ENCODE measurements at places on chromosomes 5 and 9.

DNA sequence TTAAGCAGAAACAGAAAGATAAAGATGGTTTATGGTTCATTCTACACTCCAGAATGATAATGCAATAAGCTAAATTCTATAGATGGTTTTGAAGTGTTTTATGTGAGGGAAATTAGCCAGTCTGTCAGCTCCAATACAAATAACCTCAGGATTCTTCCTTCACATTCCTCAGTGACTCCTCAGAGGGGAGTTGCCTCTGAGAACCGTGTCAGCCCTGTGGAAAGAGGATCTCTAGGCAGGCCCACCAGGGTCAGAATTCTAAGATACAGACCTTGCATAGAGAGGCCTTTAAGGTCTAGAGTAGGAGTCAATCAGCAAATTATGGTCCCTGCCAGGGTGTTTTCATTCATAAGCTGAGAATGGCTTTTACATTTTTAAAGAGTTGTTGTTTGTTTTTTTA lies 26.6 kb downstream of the RUSC2 start:
- DNase-seq: no peak

DNA sequence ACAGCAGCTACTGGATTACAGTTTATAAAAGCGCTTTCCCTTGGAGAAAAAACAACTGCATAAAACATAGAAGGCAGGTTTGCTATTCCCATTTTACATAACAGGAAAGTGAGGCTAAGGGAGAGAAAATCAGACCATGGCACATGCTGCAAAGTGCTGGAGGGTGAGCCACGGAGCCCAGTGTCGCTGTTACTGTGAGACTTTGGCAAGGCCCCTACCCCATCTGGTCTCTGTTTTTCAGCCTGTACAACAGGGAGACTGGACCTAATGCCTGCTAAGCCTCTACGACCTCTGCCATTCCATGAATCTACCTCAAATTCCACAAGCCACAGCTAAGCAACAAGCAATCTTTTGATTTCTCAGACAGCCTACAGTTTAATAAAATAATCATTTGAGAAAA lies 139.2 kb downstream of the GABBR2 start:
- no peak for DNase-seq

GRCh38 chr5:82259172-82259800 lies 18.9 kb downstream of the RPS23 start:
- DNase-seq: peak; percentile 25

- no peak for DNase-seq
These were observed 1080.5 kb upstream of the DMAC1 start for GRCh38 chr9:8880060-8880459.

DNA sequence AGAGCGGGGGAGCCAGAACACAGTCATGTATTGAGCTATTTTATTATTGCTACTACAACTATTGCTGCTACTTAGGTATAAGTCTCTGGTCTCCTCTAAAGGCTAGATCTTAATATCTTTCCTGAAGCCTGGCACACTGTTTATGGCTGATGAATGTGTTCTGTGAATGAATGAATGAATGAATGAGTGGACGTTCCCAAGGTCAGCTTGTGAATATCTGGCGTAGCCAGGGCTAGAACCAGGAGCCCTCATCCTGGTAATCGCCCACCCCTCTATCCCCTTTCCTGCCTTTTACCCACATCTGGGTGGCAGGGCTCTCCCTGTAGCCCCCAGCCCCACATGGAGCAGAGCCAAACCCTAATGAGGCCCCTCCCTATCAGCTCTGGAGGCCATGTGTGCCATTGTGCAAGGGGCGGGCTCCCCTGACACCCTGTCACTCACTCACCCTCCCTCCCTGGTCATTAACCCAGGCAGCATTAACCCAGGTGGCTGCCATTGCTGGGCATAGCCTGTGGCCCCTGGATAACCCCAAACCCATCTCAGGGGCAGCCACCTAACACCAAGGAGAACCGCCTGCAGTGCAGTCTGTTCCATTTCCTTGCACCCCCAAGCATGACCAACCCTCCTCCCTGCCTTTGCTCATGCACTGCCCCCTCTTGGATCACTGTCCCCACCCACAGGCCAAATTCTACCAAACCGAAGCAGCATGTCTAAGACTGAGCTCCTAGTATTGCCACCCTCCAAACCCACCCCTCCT lies 2.0 kb upstream of the AKNA start:
- no peak for DNase-seq

GRCh38 chr9:84368601-84369000 lies 28.0 kb upstream of the SLC28A3 start:
- DNase-seq: no peak

- no peak for DNase-seq
These were observed 27.9 kb downstream of the CD274 start for GRCh38 chr9:5478206-5478605.

DNA sequence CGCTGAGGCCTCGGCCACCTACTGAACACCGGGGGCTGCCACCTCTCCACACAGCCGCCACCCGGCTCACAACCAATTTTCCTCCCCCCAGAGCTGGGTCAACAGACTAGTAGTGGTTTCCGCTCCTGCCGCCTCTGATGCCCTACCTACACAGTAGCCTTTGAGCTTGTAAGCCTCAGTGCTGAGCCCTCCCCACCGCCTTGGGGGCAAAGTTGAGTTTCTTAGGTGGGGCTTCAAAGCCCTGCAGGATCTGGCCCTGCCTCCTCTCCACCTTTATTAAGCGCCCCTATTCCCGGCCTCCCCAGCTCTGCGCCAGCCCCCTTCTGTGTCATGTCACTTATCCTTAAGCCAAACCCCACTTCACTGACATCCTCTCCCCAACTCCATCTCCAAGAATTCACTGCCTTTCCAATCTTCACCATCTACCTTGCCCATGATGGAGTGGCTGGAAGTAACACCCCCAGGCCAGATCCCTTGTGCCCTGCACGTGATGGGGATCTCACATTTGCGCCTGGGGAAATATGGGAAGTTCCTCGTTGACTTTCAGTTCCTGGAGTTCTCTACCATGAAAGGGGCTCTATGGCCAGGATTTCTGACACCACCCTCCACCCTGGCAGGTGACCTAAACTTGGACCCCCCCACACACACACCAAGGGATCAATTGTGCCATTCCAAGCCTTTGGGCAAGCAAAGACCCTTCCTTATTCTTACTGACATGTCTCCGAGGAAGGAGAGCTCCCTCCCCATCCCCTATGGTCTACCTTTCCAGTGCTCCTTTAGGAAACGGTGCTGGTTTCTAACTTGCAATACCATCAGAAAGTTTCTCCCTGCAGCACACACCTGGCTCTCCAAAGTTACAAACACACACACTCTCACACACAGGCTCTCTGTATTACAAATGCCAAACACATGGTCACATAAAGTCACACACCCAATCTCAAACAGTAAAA lies 2.7 kb upstream of the CNTFR start:
- no peak for DNase-seq

GRCh38 chr5:61301341-61302199 lies 30.5 kb upstream of the ZSWIM6 start:
- DNase-seq: no peak

- DNase-seq: no peak
These were observed 1823.9 kb upstream of the CDH9 start for GRCh38 chr5:28862137-28862859.

DNA sequence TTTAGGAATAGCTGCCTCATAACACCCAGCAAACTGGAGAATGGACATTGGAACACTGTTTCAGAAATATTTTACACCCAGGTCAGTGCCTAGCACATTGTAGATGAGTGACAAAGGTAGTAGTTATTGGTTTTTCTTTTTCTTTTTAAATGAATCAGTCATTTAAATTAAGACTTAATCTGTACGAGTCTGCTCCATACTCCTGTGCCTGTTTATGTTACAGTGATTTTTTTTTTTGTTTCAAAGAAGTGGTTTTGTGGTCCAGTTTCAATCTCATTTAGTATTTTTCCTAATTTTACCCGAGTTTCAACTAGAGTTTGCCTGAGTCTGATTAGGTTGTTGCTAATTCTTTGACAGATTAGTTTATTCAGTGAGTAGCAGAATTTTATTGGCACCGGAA lies 16.2 kb downstream of the LMNB1 start:
- DNase-seq: no peak

- DNase-seq: peak; percentile 36
These were observed 32.1 kb upstream of the SPRY4 start for GRCh38 chr5:142356716-142357468.

DNA sequence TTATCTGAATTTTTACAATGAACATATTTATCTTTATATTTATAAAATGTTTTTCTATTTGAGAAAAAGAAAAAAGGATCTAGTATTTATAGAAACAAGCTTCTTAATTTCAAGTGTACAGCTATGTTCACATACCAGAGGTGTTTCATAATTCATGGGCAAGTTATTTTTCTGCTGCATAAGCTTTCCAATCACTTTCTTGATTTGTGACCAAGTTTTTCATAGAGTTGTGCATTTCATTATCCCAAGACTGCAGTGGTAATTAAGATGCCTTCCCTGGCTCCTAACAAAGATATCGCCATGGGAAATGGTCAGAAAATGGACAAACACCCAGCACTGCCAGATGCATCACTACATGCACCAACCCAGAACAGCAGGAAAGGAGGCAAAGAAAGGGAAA lies 124.6 kb downstream of the GNAQ start:
- DNase-seq: no peak

DNA sequence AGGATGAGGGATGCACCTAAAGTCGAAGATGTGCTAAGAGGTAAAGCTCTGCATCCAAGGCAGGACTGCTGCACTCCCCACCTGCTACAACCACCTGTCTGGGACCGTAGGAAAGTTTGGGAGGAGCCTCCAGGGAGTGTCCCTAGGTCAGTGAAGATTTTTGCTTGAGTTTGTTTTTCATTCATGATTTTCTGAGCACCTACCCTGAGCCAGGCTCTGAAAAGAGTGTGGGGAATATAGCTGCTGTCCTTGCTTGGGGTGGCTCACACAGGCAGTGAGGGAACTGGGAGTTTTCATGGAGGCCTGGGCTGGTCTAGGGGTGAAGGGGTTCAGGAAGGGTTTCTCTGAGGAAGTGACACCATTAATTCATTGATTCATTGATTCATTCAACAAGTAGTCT lies 48.9 kb downstream of the SAR1B start:
- no peak for DNase-seq

DNA sequence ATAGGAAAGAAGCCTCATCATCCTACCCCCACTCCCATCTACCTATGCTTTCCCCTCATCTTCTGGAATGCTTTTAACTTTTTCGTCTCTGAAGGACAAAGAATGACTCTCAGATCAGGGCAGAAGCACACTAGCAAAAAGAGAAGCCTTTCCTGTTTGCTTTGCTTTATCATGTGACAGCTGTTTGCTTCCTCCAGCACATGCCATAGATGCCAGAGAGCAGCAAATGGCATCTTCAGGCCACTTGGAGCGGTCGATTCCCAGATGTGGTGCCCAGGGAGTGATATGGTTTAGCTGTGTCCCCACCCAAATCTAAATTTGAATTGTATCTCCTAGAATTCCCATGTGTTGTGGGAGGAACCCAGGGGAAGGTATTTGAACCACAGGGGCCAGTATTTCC lies 294.8 kb downstream of the GADD45G start:
- no peak for DNase-seq

DNA sequence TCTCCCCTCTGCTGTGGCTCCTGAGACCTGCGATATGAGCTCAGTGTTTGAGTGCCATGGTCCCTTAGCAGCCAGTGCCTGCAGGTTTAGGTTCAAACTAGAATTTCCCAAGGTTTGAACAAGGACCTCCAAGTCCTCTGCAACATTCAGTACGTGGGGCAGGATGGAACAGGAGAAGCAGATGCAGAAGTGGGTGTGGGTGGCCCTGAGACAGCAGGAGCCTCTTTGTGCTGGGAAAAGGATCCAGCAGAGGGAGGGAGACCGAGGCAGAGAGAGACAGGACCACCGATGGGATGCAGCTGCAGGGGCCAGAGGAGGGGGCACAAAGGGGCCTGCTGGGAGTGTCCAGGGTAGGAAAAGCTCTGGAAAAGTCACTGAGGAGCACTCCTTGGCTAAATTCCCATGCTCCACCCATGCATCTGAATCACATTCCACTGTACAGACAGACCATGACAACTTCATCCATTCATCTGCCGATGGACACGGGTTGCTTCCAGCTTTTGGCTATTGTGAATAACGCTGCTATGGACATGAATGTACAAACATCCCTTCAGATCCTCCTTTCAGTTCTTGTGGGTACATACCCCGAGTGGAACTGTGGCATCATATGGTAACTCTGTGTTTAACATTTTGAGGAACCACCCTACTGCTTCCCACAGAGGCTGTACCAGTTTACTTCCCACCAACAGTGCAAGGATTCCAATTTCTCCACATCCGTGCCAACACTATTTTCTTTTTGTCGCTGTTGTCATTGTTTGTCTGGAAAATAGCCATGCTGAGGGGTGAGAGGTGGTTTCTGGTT lies 26.7 kb upstream of the SUSD3 start:
- no peak for DNase-seq

- DNase-seq: no peak
These were observed 1037.8 kb downstream of the NR2F1-AS1 start for GRCh38 chr5:92543201-92543600.

- DNase-seq: no peak
These were observed 13.4 kb downstream of the OXCT1 start for GRCh38 chr5:41856644-41857491.

GRCh38 chr5:173231996-173232498 lies 3.0 kb downstream of the NKX2-5 start:
- no peak for DNase-seq
